Cerebellum (tissue), 4 donors: ENCODE measurements at places on chromosomes 12 and 14.

DNA sequence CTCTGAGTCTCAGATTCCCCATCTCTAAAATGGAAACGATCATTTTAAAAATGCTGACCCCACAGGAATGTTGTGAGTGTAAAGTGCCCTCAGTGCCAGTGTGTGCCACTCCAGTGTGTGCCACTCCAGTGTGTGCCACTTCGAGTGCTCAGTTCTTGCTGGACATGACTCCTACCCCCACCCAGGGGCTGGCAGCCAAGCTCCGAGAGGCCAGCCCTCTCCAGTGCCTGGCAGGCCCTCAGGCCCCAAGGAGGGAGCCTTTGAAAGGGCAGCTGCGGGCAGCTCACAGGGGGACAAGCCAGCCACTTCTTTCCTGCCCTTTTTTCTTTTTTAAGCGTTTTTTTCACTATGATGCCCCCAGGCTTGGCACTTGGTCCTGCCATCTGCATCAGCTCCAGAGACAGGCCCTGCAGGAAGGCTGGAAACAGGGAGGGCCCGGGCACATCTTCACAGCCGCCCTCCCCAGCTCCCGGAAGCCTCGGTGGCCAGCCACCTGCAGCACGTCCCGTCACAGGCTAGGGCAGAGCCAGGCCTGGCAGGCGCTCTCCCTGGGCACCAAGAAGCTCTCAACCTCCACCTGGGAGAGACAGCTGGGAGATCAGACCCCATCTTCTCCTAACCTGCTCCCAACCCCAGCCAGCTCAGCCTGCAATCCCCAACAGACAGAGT lies 29.8 kb downstream of the NCOR2 start:
- peak; percentile 66 for DNase-seq

GRCh38 chr12:117142094-117142493 lies 42.9 kb upstream of the TESC start:
- DNase-seq, result no peak

- DNase-seq, result no peak
Measured at GRCh38 chr12:117053597-117054201, 45.5 kb downstream of the TESC start.

DNA sequence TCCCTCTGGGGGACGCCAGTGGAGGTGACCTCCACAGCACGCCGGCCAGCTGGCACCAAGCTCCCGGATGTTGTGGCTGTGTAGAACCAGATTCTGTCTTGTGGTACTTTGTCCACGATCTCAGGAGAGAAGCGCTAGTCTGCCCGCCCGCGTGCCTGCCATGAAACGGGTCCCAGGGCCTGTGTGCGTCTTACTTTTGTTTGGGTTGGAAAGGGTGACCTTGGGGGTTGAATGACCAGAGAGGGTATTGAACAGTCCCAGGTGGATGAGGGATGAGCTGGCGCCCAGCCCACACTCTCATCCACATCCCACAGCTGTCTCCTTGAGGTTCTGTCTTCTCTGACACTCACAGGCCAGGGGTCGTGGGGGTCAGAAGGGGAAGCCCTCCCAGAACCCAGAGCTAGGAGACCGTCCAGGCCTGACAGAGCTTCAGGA lies 78.3 kb downstream of the WDR20 start:
- no peak for DNase-seq
